ENCODE measurements at places on chromosomes 12 and 14.
A peak's percentile ranks its signal among the peaks of the same experiment; 100 is the strongest.

DNA sequence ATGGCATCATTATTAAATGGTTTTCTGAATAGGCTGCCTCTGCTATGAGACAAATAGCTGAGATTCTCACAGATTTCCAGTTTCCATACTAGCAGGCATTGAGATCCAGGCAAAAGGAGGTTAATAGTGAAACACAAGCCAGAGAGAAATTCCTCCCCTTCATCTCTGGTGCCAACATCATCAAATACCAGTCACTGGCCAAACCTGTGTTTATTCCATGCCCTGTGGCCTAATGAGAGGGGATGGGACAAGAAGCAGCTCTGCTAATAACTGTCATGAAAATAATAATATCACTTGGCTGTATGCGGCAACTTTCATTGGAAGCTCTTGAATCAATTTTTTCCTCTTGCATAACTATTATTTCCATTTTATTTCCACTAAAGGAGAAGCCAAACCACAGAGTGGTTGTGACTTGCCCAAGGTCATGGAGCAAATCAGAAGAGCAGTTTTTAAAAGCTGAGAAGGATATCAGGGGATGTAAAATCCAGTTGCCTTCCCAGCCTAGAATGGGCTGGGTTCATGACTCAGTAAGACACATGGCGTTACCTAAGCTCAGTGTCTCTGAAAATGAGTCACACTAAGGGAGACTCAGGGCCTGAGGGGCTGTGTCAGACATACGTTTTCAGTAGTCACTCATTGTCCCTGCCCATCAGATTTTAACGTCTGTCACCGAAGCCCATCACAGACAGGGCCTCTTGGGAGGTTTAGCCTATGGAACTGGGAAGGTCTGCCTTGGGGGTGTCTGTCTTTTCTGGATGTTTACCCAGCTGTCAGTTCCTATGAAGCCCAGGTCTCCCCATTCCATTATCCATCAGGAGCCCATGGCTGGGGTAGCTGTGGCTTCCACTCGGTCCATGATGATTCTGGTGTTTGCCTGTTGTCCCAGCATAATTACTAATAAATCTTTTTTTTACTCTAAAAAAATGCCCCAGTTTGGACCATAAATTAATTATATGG, 208.8 kb upstream of the EEA1 start:
- DNase-seq, result peak; percentile 43

- no peak for DNase-seq
Measured at GRCh38 chr12:88855301-88855700, 275.0 kb upstream of the KITLG start.

DNA sequence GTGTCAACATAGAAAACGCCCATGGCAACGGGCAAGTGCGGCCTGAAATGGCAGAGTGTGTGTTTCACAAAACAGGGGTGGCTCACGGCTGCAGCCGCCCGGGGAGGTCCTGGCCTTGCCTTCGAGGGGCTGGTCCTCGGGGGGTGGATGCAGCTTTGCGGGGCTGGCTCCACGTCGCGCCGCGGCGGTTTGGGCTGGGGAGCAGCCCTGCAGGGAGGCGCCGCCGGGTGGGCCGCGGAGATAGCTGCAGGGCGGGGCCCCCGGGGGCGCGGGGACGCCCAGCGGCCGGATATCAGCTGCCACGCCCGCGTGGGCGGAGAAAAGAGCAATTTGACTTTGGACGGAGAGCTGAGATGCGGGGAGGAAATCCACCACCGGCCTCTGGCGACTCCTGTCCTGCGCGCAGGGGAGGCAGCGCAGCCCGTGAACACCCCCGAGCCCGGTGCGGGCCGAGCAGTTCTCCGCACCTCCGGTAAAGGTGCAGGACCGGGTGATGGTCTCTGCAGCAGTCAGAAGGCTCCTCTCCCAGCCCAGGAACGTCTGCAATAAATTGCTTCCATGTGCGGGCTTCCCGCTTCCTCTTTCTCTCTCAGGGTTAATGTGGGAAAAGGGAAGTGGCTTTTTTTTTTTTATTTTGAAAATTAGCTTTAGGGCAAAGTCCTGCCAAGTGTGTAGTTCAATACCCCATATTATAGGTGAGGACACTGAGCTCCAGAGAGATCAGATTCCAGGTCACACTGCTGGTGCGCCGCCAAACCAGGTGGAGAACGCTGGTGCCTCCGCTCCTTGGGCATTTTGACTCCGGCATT, 110.5 kb downstream of the ARF6 start:
- DNase-seq, result peak; percentile 17

DNA sequence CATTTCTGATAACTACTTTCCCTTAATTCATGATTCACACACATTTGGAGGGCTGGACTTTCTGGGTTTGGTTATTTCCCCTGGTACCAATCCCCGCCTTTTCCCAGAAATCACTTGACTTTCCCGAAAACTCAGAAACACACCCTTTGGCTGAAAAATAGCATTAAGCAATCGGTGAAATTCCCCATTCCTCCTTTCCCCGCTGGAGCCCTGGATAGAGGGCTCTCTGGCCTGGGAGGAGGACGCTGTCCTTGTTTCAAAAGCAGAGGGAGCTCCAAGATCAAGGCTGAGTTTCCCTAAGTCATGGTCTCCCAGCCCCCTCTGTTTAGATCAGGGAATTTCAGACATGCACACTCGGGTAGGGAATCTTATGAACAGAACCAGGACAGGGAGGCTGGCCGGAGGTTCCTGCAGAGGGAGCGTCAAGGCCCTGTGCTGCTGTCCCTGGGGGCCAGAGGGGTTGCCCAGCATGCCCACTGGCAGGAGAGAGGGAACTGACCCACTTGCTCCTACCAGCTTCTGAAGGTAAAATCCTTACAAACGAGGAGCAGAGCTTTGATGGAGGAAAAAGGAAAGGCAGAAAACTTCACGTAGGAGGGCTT, at the start of gene C1S:
TSS of gene C1S (plus strand) at position 366 of the 602 bp plus-strand sequence. CDS start 1,195 bp downstream, outside the sequence.
- DNase-seq, result no peak

DNA sequence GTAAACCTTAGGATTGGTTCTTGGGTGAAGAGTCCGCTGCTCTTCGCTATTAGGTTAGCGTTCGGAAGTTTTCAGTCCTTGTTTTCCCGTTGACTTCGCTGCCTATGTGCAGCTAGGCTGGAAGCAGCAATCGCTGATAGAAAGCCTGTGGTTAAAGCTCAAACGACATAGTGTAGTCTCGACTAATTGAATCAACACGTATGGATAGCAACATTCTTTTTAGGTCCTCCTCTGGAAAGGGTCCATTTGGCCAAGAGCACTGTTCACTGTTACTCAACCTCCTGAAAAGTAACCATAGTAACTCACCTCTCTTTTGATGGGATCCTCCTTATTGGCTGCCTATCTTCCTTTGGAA, 355.5 kb downstream of the SNAPC1 start:
- no peak for DNase-seq

DNA sequence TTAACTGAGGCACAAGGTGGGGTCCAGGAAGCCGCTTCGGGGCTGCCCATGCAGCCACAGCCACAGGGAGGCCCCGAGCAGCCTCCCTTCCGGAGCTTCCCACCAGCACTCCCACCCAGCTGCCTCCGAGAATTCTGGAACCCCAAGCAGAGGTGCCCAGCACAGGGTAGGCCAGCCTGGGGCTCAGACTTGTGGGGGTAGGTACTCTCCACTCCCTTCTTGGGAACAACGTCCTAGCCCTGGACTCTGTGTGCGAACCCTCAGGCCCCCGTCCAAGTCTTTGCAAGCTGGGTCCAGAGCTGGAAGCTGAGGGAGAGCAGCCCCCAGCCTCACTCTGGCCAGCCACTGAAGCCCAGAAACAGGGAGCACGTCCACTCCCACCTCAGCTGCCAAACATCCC, 16.1 kb downstream of the ITPK1 start:
- DNase-seq, result no peak

- no peak for DNase-seq
Measured at GRCh38 chr12:57148469-57149244, 1.2 kb upstream of the LRP1-AS start.

DNA sequence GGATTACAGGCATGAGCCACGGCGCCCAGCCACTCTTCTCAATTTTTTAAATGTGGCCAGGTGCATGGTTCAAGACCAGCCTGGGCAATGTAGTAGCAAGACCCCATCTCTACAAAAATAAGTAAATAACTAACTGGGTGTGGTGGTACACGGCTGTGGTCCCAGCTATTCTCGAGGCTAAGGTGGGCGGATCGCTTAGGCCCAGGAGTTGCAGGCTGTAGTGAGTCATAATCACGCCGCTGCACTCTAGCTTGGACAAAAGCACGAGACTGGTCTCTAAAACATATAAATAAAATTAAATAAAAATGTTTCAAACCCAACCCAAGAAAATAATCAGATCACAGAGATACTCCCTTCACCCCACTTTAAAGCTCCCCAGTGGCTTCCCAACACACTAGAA, 8.9 kb downstream of the KDM2B start:
- no peak for DNase-seq

DNA sequence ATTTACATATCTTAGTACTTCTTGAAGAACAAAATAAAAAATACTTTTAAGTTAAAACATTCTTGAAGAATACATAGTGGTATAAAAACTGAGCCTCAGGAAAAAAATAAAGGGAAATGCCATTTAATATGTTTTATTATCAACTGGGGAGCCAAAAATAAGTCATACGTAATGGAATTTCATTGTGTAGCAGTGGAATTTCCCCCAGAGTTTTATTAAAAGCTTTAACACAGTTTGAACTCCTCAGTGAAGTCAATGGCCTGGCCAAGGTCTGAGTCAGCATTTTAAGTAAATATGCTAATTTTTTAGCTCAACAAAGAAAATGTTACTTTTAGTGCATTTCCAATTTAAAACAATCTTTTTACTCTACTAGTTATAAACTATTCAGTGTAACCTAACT, 350.1 kb upstream of the ATP2B1 start:
- no peak for DNase-seq

GRCh38 chr12:66735275-66735674, 56.4 kb upstream of the GRIP1 start:
- no peak for DNase-seq

DNA sequence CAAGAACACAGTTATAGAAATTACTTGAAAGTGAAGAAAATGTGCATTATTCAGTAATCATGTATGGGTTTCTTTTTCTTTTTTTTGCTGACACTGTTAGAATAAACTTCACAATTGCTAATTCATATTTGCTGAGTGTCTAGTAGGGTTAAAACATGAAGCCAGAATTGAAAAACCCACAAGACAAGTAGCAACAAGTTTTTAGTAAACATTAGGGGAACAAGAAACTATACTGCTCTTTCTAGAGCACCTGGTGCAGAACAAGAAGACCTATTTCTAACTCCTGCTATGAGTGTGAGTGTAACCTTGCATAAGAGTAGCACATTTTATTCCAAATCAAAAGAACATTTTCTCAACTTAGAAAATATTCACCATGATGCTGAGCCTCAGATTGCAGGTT, 83.2 kb downstream of the ITPR2 start:
- no peak for DNase-seq

GRCh38 chr12:30847259-30847658, 79.3 kb upstream of the TSPAN11 start:
- DNase-seq, result no peak

GRCh38 chr14:61596990-61597389, 98.3 kb upstream of the HIF1A start:
- DNase-seq, result no peak

GRCh38 chr12:25578411-25579143, 25.5 kb upstream of the LMNTD1 start:
- DNase-seq, result no peak

DNA sequence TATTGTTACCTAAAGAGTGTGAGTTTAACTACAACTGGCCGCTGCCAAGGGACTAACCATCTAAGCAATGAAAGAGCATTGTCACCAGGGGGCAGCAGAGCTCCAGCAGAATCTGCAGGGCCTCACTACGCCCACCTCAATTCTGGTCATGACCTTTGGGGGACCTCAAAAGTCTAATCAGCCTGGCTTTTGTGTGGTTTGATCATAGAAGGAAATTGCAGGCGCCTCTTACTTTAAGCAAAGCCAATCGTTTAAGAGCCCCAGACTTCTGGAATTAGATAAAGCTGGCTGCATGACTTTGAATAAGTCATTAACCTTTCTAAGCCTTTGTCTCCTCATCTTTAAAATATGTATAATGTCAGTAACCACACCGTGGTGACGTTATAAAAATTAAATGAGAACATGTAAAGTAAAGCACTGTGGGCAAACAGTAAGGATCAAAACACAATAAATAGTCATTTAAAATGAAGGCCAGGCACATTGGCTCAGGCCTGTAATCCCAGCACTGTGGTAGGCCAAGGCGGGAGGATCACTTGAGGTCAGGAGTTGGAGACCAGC, 58.6 kb downstream of the TBX3 start:
- DNase-seq, result no peak

DNA sequence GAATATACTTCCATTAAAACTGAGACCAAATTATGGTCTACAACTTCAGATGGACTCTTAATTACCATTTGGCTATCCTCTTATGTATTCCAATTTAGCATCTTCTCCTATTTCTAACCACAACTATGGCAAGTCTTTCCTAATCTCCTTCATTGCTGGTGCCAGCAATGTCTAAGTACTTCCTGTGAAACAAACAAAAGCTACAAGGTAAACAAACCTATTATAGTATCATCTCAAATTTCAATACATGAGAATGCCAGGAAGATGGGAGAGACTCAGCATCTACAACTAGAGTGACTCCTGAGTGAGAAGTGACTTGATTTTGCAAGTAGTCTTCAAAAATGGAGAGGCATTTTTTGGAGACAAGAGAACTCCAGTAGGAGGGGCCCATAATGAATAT, 202.9 kb upstream of the ATXN7L3B start:
- no peak for DNase-seq

- no peak for DNase-seq
Measured at GRCh38 chr12:58882826-58883225, 37.5 kb downstream of the LRIG3 start.

- no peak for DNase-seq
Measured at GRCh38 chr14:50113381-50114035, 2.9 kb downstream of the VCPKMT start.

- DNase-seq, result no peak
Measured at GRCh38 chr12:12817616-12818015, 4.5 kb downstream of the DDX47 start.

DNA sequence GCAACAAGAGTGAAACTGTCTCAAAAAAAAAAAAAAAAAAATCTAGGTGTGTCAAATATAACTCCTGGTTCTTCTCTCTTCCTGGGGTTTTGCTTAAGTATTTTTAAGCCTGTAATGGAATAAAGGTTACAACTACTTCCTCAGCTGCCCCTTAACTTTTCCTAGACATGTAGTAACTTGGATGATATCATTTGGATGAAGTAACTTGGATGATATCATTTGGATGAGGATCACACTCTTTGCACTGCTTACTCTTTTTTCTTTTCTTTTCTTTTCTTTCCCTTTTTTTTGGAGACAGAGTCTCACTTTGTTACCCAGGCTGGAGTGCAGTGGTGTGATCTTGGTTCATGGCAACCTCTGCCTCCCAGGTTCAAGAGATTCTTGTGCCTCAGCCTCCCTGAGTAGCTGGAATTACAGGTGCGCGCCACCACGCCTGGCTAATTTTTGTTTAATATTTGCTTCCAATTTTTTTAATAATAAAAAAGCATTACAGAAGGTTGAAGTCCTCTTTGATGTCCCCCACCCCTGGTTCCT, 775 bp upstream of the FAM186A start:
- DNase-seq, result no peak

GRCh38 chr14:102717276-102717675, 60.0 kb upstream of the TRAF3 start:
- no peak for DNase-seq

DNA sequence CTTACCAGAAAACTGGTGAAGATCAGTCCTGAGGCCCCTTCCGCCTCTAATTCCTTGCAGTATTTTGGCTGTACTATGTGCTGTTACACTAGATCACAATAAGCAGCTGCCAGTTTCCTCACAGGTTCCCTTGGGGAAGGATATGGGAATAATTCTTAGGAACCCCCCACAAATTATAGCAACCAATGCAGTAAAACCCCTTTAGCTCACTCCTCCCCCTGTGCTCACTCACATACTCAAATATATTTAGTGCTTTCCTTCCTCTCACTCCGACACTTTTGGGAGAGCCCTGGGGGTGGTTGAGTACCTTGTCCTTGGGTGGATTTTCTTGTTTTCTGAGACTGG, 162.7 kb downstream of the ETV6 start:
- DNase-seq, result no peak
